Iris pigment epithelial cell (primary cell): ENCODE measurements at places on chromosomes 4 and X.

DNA sequence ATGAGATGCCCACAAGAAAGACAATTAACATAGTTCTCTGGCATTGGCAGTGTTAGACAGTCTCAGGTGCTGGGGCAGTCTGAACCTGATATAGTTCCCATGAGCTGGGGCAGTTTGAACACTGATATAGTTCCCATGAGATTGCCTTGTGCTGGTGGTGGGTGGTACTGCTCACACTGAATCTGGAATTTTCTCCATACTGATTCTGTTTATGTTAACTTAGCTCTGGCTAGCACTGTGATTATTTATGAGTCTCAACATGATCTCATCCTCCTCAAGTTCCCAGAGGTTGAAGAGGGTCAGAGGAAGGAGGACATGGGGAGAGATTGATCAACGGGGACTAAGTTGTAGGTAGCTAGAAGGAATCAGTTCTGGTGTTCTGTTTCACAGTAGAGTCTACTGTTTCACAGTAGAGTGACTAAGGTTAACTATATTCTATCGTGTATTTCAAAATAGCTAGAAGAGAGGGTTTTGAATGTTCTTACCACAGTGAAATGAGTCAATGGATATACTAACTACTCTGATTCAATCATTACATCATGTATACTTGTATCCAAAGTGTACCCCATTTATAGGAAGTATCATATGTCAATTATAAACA lies 379.9 kb downstream of the ADAM29 start:
- DNase-seq, result peak; percentile 89

DNA sequence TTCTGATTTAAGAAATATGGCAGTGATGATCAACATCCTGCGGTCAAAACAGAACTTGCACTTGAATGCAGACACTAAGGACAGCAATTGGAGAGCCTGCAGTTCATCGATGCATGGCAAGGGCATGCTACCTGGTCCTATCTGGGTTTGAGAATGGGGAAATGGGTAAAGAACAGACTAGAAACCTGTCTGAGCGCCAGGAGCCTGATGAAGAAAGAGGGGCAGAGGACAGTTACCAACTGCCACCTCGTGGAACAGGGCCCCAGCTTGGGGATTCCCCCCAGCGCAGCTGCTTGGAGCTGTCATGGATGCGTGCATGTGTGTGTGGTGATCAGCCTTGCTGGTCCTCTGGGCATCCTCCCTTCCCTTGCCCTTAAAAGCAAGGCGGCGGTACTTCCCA lies 30.2 kb upstream of the NKRF start:
- no peak for DNase-seq

- peak; percentile 47 for DNase-seq
Measured at GRCh38 chr4:137390707-137391106, 141.6 kb downstream of the PCDH18 start.

GRCh38 chrX:118062817-118063615 lies 53.6 kb downstream of the KLHL13 start:
- no peak for DNase-seq

- DNase-seq, result no peak
Measured at GRCh38 chr4:99362768-99363167, 10.2 kb upstream of the ADH1C start.

DNA sequence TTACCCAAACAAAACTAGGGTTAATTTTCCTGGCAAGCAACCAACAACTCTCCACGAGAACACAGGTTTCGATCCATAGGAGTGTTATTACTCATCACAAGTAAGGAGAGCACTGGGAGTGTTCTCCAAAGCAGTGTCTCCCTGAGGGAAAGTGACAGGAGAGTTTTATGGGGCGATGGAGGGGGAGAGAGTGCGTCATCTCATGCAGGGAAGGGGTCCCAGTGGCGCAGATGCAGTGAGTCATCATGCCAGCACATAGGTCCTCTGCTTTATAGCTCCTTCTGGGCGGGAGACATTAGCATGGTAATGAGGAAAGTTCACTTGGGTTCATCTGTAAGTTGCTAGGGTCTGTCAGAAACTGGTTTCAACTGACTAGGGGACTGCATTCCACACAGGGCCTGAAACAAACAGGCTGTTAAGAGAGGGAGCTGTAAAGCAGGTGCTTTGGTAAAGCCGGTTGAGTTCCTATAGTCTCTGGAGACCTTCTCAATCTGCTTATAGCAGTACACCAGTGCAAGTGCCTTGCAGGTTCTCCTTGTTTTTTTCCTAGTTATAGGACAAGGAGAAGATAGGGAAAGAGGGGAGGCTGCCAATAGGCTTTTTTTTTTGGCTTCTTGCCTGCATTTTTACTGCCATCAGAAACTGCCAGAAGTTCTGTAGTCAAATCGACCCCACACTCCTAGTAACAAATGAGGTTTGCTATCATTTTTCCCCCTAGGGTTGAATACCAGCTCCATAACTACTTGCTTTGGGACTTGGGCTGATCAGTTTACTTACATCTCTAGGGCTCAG lies 12.8 kb upstream of the BOD1L1 start:
- peak; percentile 31 for DNase-seq

DNA sequence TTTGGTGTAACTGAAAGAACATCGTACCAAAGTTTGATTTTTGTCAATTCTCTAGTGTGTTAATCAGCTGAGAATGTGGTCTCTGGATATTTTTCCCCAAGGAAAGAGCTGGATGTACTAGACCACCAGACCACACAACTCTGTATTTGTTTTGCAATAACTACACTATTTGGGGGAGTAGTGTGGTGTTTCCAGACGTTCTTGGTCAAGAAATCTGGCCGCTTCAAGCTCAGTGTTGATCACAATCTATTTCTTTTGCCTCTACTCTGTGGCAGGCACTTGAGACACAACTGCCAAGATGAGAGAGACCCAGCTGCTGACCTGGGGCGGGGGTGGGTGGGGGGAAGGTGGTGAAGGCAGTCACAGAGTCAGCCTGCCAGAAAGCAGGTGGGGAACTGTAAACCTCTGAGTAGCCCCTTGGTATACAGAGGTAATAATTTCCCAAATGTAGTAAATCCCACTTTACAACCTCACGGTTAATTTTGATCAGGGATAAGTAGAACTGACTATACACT lies 30.6 kb downstream of the PTTG2 start:
- no peak for DNase-seq

DNA sequence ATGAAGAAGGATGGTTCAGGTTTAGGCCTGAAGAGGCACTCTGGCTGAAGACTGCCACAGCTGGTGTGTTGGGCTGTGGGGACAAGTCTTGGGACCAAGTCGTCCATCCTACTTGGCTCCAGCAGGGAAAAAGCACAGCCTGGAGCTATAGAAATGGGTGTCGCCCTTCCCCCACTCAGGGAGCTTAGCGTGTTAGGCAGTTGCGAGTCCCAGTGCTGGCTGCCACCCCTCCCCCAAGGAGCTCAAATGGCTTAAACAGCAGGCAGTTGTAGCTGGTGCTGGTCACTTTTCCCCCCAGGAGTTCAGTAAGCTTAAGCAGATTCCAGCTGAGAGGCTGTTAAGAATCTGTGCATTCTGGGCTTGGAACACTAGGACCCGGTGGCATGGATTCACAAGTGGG lies 319.5 kb upstream of the POF1B start:
- no peak for DNase-seq

DNA sequence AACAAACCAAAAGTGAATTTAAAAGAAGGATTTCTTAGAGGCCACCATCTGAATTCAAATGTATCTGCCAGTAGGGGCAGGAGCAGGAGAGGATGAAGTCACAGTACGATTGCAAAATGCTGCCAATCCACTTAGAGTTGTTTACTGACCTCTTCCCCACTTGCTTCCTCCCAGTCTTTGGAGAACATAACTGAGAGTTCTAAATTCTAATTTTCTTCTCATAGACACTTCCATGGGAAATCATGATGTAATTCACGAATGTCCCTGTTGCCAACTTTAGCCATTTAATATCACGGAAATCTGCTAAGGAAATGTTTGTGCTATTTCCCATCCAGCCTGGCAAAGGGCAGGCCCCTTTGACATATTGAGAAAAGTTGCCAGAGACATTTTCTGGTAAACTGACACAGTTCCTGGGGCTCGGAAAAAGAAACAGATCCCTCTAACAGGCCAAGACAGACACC lies 33.6 kb upstream of the NOCT start:
- DNase-seq, result peak; percentile 93

GRCh38 chrX:154737136-154737535 lies 13.7 kb downstream of the GAB3 start:
- DNase-seq, result no peak

GRCh38 chrX:42943051-42943974 lies 165.3 kb upstream of the PPP1R2C start:
- DNase-seq, result no peak

- peak; percentile 52 for DNase-seq
Measured at GRCh38 chr4:151887031-151887815, 126.4 kb upstream of the GATB start.

DNA sequence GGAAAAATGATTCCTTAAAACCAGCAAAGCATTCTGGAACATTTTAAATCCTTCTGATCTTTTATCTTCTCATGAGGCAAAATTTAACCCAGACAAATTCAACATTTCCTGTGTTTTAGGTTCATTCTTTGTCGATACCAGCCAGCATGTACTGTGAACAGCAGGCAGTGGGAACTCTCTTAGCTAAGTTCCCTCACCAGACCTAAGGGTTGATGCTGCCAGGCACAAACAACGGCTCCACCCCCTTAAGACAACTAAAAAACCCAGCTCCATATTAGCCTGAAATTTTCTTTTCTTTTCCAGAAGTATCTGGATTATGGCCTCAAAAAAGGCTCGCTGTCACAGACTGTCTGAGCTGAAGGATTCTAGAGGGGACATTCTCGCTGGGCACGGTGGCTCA lies 2.4 kb upstream of the RBM47 start:
- no peak for DNase-seq

DNA sequence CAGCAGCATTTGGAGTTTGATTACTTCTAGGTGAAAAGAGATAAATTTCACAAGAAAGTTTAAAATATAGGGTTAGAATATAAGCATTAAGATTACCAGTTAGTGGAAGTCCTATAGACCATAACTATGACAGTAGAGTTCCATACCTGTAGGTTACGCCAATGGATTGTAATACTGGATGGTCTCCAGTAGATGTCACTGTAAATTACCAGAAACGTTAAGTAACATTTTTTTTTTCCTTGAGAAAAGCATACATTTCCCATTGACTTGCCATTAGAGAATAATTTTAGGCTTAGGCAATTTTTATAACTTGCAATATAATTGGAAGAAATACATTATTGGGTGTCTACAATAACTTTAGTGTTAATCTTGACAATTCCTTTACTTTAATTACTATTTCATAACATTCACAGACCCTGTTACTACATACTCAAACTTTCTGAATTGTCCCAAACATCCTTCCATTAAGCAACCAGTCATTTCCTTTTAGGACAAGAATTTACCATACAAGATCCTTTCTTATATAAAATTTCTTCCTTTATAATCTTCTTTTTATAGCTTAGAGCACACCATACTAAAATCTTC lies 304.1 kb upstream of the TECRL start:
- peak; percentile 28 for DNase-seq

- peak; percentile 63 for DNase-seq
Measured at GRCh38 chr4:24533364-24533763, 51.0 kb downstream of the DHX15 start.

GRCh38 chr4:2489841-2490552 lies 21.1 kb downstream of the RNF4 start:
- peak; percentile 42 for DNase-seq

DNA sequence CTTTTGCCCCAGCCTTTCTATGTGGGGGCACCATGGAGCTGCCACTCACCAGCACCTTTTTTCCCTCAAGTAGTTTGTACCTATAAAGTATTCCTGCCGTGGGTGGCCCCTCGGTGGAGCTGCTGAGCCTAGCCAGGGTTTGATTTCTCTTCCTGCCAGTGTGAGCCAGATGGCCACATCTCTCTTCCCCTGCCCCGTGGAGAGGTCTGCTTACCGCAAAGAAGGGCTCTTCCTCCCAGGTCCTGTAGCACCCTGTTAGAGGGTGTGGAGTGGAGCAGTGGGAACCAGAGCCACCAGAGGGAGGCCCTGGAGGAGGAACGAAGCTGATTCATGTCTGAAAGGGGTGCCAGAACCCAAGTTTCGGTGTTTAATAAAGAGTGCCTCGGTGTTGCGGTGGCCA lies 95.4 kb downstream of the PTTG2 start:
- DNase-seq, result no peak

DNA sequence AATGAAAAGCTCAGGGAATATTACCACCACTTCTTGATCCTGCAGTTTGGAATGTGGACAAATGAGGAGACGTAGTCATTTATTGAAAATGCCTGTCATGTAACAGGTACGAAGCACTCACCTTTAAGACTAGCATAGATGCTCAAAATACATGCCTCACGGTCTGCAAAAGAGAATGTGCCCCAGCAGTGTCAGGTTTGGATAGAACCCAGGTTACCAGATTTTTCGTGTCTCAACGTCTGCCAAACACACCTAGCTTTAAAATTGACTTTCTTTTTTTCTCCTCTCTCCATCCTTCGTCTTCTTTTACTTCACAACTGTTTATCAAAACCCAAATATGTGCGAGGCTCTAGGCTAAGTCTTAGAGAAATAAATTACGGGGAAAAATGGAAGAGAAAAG lies 606.8 kb upstream of the ATOH1 start:
- DNase-seq, result no peak

GRCh38 chrX:134177527-134177926 lies 59.5 kb upstream of the CCDC160 start:
- DNase-seq, result no peak
